ENCODE measurements at places on chromosomes 12 and 14.

DNA sequence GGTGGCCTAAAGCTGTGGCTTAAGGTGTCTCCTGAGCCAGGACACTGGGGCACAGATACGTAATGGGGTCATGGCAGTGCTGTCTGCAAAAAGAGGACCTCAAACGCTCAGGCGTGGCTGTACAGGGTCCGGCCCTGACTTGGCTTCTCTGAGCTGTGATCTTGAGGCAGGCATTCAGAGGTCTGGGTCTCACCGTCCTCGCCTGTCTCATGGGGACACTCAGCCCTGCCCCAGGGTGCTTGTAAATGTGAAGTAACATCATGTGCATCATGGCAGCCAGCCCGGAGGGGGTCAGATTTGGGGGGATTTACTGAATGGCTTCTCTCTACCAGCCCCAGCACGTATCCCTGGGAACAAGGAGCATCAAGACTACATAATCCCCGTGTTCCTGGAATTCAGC lies 28.8 kb downstream of the DIO3 start:
- DNase-seq = no peak

GRCh38 chr12:58533652-58534051 lies 386.7 kb downstream of the LRIG3 start:
- DNase-seq = no peak

DNA sequence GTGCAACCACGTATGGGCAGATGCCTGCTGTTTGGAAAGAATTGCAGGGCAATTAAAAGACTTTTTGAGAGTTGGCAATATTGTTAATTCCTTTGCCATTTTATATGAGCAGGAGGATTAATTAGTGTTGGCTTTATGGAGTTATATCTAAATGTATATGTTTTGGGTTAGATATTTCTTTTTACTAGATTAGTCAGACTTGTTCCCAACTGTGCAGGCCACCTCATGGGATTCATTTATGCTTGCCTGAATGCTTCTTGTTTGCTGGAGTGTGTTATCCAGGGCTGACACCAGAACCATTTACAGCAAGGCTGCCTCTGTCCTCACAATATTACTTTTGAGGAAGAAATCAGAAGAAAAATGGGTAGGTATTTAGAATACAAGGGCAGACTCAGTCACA lies 192.5 kb downstream of the KTN1 start:
- DNase-seq = no peak

DNA sequence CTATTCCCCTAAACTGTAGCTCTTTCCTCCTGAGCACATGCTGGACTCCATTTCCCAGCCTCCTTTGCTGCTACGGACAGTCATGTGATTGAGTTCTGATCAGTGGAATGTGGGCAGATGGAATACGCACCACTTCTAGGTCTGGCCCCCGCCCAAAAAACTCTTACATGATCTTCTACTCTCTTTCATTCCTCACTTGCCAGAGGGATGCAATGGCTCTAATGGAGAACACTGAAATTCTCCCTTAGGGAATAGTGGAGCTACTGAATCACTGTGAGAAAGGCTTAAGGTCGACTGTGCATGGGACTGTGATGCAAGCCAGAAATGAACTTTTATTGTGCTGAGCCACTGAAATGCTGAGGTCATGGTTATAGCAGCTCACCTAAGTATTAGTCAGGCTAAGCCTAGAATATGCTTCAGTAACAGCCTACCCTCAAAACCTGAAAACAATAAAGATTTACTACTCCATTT lies 13.0 kb upstream of the TMED2 start:
- peak; percentile 98 for DNase-seq

DNA sequence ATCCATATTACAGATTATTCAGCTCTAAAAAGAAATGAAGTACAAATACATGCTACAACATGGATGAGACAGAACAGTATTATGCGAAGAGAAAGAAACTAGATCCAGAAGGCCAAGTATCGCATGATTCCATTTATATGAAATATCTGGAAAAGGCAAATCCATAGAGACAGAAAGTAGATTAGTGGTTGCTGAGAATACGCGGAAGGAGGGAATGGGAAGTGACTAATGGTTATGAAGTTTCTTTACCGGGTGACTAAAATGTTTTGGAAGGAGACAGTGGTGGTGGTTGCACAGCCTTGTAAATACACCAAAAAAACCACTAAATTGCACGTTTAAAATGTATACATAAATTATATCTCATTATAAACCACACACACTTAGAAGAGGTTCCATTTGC lies 12.5 kb downstream of the PRDM4 start:
- peak; percentile 89 for DNase-seq

GRCh38 chr12:111584959-111585358 lies 14.2 kb downstream of the ATXN2 start:
- no peak for DNase-seq

DNA sequence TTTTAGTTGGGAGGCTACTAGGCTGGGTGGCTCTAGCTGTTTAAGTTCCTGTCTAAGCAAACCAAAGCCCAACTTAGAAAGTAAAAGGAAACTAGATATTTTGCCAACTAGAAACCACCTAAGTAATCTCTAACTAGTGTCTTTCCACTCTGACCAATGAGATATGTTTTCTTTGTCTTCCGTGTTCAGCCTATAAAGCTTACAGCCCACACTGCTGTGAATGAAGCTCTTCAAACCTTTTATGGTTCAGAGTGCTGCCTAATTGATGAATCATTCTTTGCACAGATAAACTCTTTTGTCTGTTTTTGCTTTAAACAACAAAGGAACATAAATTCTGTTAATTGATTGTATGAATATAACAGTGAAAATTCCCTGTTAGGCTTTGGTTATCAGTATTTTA lies 66.1 kb downstream of the FUT8 start:
- peak; percentile 38 for DNase-seq

DNA sequence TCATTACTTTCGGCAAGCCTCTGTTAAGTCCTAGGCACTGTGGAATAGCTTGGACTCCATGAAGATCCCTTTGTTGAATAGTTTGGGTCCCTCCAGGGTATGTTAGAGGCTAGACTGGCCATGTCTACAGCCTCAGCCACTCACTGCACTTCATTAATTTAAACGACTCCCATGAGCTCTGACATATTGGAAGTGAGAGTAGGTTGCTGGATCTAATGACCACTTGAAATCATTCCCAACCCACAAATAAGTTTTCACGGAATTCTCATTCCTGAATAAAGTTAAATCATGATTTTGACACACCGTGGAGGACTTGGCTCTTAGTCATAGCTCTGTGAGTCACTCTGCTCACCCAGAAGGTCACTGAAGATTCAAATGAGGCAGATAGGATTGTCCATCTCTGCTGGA lies 21.4 kb upstream of the APPL2 start:
- peak; percentile 95 for DNase-seq

DNA sequence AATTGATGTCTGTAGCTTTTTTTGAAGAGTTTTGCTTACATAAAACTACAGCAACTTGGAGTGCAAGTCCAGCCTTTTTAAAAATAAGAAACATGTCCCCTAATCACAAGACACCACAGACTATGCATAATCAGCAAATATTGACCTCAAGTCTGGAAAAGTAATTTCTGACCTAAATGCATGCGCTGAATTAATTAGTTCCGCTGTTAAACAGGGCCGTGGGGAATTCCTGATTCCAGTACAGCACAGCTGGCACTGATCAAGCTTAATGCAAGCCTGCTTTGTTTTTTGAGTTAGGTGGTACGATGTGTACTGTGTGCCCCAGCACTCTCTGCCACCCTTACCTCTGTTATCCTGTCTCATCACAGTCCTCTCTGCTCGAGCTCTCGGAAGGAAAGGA lies 9.2 kb downstream of the MLH3 start:
- peak; percentile 56 for DNase-seq

DNA sequence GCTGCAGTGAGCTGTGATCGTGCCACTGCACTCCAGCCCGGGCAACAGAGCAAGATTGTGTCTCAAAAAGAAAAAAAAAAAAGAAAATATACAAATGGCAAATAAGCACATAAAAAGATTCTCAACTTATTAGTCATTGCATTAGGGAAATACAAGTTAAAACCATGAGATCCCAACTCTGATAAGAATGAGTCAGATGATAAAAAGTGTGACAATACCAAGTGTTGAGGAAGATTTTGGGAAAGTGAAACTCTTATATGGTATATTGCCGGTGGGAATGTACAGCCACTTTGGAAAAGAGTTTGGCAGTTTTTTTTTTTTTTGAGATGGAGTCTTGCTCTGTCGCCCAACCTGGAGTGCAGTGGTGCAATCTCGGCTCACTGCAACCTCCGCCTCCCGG lies 7.6 kb upstream of the PRPF40B start:
- DNase-seq = peak; percentile 30

DNA sequence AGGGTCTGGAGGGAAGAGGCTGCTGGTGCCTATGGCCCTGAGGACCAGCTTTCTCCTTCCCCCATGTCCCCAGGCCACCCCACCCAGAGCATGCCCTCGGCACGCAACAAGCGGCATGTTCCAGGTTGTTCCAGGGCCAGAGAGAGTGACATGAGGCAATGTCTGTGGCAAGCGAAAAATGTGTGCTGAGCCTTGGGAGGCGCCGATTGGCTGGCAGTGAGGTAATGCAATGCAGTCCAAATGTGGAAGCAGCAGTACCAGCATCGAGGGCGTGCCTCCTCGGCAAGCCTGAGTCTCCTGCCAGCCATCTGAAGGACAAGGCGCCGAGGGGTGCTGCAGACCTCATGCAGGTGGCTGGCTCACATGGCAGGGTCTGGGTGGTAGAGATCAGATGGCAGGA lies 423.8 kb downstream of the NRXN3 start:
- no peak for DNase-seq

- DNase-seq = no peak
Observed at GRCh38 chr12:18057051-18057450, 32.9 kb downstream of the RERGL start.

DNA sequence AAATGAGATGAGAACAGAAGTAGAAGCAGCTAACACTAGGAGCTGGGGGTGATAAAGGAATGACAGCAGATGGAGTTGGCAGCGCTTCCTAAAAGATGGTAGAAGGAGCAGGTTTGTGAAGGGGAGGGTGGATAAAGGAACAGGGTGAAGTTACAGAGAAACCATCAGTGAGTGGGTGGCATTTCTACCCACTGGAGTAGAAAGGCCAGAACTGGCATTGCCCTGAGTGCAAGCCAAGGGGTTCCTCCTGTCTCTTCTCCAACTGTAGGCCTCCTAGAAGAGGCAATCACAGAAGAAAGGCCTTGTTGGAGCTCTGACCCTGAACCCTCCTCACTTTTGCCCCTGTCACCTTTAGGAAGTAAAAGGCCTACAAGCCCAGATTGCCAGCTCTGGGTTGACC lies 2.2 kb downstream of the KRT18 start:
- DNase-seq = no peak

GRCh38 chr14:89891055-89891454 lies 63.5 kb downstream of the EFCAB11 start:
- no peak for DNase-seq

DNA sequence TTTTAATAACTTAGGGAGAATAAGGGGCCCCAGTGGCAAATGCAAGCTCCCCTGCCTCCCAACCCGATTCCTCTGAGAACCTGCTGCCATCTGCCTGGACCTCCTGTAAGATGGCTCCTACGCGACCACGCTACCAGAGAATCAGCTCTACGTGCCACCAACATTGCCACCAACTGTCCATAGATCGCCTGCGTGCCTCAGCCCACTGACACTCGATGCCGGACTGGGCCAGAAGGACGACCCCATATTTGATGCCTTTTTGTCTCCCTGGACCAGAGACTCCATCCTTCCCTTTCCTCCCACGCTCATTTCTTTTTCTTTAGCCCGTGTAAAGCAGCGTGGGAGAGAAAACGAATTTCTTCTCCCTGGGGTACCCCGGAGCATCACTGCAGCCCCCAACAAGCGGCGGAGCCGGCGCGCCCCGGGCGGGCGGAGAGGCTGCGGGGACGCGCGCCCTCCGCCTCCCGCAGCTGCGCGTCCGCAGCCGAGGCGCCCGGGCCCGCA lies 565 bp upstream of the KLHL42 start:
- DNase-seq = peak; percentile 28

GRCh38 chr12:60173224-60174170 lies 577.7 kb downstream of the SLC16A7 start:
- peak; percentile 5 for DNase-seq

DNA sequence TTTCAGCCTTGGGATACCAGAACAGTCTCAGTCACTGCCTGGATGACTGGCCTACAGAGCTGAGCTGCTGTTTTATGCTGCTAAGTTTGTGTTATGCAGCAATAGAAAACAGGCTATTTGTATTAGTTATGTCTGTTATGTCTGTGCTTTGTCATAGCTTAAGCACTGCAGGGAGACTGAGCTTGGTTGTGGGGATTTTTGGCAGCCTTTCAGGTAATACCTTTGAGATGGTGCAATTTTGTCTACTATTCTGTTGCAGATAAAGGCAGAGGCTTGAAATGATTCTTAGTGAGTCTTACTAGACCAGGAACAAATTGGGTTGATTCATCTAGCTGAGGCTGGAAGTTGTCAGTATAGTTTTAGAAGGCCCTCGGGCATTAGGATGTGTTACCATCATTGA lies 201.3 kb upstream of the RBM19 start:
- DNase-seq = peak; percentile 86

- no peak for DNase-seq
Observed at GRCh38 chr14:91349481-91350074, 68.0 kb downstream of the CCDC88C start.

- no peak for DNase-seq
Observed at GRCh38 chr12:26871985-26872384, 39.0 kb upstream of the ITPR2 start.
